ENCODE measurements at places on chromosomes 1 and 21.

- no peak for DNase-seq
Measured at GRCh38 chr21:32710069-32710784, 17.6 kb downstream of the SYNJ1 start.

- DNase-seq = no peak
Measured at GRCh38 chr1:198462365-198463019, 78.0 kb downstream of the ATP6V1G3 start.

GRCh38 chr1:215128504-215128903 is 46.0 kb downstream of the KCNK2 start:
- no peak for DNase-seq

GRCh38 chr1:114208714-114209113 is 55.0 kb upstream of the SYT6 start:
- no peak for DNase-seq

DNA sequence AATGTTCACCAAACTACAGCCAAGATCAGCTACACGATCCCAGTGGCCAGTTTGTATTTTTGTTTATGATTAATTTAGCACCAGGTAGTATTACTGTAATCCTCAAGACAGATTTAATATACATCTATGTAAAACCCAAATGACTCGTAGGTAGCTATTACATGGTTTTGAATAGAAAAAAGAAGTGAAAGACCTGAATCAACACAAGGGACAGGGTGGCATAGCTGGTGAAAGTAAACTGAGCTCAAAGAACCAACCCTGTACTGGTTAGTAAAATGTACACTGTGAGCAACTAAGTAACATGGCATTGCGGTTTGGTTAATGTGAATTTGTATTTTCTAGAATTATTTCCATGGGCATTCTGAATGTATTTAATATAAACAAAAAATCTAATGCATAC is 8.8 kb downstream of the GPATCH2 start:
- DNase-seq = no peak

GRCh38 chr1:63807046-63807445 is 33.2 kb downstream of the ROR1 start:
- no peak for DNase-seq

DNA sequence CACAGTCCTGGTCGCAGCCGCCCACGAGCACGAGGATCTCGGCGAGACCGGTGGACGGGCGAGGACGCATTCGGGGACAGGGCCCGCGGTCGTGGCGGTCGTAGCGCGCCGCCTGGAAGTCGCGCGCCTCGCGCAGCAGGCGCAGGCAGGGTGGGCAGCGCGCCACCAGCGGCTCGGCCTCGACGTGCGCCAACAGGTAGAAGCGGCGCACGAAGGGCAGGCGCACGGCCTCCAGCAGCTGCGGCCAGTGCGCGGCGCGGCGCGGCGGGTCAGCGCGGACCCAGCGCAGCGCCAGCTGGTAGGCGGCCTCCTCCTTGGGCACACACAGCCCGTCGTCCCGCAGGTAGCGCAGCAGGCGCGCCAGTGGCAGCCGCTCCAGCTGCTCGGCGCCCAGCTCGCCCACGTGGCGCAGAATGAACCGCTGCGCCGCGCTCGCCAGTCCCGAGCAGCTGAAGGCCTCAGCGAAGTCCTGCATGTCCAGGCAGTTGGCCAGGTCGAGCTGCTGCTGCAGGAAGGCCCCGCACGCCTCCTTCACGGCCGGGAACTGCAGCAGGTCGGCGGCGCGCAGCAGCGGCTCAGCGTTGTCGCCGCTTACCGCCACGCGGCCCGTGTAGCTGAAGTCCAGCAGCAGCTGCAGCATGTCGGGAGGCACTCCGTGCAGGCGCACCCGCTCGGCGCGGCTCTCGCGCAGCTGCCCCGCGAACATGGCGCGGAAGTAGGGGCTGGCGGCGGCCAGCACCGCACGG is 573 bp downstream of the KLHL21 start:
- DNase-seq = peak; percentile 63

GRCh38 chr1:101407505-101408211 is 170.8 kb downstream of the S1PR1 start:
- DNase-seq = no peak

DNA sequence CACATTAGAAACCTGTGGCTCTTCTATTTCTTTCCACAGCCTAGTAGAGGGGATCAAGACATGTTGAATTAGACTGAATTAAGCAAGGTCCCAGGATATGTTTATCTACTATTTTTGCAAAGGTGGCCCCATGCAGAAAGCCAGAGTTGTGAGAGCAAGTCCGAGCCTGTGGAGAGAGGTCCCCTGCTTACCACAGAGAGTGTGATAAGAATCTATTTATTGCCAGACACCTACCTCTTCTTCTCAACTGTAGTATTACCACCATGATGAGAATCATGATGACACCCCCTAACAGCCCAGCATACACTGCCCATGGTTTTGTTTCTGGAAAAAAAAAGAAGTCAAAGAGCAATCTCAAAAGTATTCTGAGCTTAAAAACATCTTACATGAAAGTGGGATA is 23.0 kb downstream of the SLAMF1 start:
- DNase-seq = no peak

GRCh38 chr1:9865724-9866123 is 42.0 kb upstream of the CLSTN1 start:
- DNase-seq = no peak
